ENCODE measurements at places on chromosomes 11 and 22.

DNA sequence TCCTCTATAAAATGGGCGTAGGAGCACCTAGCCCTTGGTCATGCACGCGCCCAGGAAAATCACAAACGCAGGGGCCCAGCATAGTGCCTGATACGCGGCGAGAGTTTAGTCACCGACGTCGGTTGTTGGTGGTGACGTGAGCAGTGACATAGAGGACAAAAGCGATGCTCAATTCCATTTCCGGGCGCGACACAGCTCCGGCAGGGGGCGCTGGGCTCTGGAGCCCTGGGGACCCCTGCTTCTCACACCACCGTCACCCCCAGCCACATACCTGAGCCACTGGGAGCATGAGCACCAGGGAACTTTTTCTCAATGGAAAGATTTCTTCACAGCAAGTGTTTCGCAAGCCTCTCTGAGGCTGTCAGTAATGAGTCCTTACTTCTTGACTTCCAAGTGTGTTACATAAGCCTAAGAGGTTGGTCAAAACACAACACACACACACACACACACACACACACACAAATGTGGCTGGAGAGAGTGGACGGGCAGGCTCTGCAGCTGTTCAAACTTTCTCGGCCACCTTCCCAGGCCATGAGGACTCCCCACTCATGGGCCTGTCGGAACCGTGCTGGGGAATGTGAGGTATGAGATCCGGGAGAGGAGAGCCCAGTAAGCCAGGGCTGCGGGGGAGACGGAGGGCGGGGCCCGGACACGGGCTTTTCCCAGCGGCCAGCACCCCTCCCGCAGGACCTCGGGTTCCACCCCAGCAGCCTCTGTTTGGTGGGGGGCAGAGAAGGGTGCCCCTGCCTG is 36.9 kb upstream of the LINC01488 start:
- peak; percentile 82 for DNase-seq

- no peak for DNase-seq
Measured at GRCh38 chr11:5473921-5474320, 14.6 kb upstream of the OR52D1 start.

- no peak for DNase-seq
Measured at GRCh38 chr11:100810146-100810545, 123.1 kb downstream of the ARHGAP42 start.

DNA sequence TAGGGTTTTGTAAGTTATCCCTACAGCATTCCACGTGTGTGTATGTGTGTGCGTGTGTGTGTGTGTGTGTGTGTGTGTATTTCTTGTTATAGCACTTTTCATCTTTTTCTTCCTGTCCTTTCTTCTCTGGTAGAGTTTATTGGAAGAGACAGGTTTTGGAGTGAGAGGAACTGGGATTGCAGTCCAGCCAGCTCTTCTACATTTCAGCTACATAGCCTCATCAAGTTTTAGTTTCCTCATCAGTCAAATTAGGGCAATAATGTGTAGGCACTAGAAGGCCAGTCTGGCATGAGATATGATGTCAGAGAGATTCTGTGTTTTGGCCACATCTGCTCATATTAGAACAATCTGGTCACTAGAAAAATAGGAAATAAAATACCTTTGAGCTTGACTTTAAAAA is 1283.5 kb upstream of the TENM4 start:
- DNase-seq, result no peak

DNA sequence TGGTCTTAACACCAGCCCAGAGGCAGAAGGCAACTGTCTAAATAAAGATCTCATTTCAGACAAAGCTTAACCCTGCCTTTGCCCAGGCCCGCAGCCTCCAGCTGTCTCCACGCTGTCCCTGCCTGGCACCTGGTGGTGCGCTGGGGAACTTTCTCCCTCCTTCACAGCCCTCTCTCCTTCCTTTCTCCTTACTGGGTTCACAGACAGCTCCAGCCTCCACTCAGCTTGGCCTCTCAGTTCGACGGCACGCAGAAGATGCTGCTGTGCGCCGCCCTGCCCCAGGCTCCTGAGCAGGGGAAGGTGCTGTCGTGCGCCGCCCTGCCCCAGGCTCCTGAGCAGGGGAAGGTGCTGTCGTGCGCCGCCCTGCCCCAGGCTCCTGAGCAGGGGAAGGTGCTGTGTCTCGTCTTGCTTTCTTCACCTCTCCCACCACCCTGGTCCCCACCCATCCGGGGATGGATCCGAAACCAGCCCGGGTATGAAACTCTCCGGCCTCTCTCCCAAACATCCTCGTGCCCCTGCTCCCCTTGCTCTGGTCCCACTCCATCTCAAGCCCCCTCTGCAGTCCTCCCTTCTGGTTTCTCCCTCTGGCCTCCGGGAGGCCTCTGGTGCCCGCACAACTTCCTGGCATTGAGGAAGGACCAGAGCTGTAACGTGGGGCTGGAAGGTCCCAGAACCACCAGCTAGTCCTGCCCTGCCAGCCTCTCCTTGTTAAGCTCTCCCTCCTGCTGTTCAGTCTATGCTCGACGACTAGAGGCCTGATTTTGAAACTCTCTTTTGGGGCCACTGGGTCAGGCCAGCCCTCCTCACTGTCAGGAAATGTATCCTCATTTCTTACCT is 22.9 kb upstream of the JAM3 start:
- DNase-seq, result no peak
